ENCODE measurements at places on chromosomes 4 and X.
A peak's percentile ranks its signal among the peaks of the same experiment; 100 is the strongest.

DNA sequence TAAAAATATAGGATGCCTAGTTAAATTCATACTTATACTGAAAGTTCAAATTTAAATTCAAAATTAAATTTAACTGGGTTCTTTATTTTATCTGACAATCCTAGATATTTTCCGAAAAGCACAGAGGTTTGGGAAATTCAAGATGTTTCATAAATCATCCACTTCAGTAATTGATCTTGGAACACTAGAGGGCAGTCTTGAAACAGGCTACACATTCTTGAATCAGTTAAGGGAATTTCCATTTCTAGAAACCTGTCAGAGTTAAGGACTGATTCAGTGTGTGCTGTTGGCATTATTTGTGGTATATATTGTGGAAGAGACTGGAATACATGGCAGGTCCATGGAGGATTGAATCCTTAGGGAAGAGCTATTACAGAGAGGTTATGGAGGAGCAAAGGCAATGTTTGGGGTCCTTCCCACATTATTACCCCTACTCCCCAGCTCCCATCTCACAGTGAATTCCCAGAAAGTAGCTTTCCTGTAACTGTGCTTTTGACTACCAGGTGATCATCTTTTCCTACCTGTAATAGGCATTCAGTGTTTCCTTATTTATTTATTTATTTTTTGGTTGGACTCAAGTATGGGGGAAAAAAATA, 92.9 kb downstream of the EGF start:
- no peak for DNase-seq

GRCh38 chr4:16764622-16765021, 133.8 kb downstream of the LDB2 start:
- DNase-seq = no peak

GRCh38 chrX:14027036-14027435, 2.7 kb downstream of the GEMIN8 start:
- peak; percentile 42 for DNase-seq

- no peak for DNase-seq
These were observed 43.1 kb downstream of the PNMA5 start for GRCh38 chrX:152950786-152951185.

- peak; percentile 29 for DNase-seq
These were observed 3.1 kb downstream of the PDGFC start for GRCh38 chr4:156968479-156968984.

- no peak for DNase-seq
These were observed 14.7 kb upstream of the CLCN4 start for GRCh38 chrX:10142041-10142599.

- no peak for DNase-seq
These were observed 759.3 kb downstream of the FSTL5 start for GRCh38 chr4:161404346-161405110.

DNA sequence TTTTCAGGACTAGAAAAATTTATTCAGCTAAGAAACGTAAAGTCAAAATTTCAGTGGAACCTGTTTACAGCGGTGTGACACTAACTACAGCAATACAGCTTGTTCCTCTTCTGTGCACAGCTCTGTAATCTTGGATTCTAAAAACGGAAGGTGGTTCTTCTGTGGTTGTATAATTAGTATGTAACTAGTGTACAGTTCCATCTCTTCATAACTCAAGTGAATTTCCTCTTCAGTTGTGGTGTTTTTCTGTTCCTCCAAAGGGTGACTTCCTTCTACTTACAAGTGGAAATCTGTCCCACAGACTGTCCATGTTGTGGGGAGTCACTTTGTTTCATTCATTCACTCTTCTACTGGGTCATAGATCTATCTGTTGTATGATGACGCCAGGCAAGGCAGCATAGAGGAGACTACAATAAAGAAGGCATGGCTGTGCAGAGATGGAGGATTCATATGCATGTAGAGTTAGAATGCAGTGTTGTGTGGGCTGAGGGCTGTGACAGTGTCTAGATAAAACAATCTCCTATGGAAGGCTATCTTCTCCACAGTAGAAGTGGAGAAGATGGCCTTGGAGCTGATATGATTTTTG, 5.4 kb downstream of the DAPP1 start:
- DNase-seq = no peak

- no peak for DNase-seq
These were observed 33.5 kb downstream of the LIMCH1 start for GRCh38 chr4:41571422-41571821.

GRCh38 chr4:57147335-57148060, 37.3 kb upstream of the IGFBP7 start:
- DNase-seq = no peak

DNA sequence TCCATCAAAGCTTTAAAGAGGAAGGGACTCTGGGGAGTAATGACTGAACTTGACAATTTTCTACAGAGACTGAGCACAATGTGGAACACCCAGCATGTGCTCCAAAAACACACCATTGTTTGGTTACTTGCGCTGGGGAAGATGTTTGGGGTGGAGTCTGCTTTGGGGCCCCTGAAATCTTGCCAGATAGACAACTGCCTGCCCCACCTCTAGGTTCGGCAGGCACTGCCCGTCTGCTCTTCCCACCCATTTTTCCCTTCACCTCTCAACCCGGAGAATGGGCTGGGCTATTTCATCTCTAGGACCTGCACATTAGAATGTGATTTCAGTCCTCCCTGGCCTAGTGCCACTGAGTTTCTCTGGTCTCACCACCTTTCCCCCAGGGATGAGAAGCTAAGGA, 41.9 kb downstream of the TSC22D3 start:
- no peak for DNase-seq

DNA sequence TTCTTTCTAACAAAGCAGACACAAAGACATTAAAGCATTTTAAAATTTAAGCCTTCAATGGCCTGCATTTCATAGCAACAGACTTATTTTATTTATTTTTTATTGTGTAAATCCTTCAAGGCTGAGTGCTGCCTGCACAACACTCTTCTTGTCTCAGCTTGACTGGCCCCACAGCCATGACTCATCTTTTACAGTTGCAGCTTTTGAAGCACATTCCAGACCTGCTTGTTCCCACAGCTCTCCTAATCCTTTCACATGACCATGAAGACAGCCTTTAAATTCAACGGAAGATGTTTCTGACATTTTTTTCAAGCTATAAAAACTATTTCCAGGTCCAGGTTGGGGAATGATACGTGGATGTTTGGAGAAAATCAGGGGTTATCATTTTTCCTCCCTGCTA, 276.9 kb upstream of the TACR3 start:
- DNase-seq = no peak

DNA sequence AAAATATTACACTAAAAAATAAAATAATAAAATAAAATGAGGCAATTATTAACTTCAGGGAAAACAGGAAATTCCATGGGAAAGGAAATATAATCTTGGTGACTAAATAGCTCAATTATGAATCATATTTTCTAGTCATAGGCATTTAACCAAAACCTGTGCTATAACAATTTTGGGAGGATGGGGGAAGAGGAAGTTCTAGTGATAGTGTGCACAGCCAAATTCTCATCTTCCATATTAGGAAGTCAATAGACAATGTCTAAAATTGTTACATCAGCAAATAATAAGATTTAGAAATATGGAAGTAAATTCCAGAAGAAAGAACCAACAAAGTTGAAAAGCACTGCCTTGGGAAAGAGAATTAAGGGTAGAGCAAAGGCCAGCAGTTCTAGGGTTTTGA, 2.8 kb downstream of the AWAT2 start:
- no peak for DNase-seq

GRCh38 chrX:134738986-134739740, 80.9 kb upstream of the PLAC1 start:
- DNase-seq = no peak

DNA sequence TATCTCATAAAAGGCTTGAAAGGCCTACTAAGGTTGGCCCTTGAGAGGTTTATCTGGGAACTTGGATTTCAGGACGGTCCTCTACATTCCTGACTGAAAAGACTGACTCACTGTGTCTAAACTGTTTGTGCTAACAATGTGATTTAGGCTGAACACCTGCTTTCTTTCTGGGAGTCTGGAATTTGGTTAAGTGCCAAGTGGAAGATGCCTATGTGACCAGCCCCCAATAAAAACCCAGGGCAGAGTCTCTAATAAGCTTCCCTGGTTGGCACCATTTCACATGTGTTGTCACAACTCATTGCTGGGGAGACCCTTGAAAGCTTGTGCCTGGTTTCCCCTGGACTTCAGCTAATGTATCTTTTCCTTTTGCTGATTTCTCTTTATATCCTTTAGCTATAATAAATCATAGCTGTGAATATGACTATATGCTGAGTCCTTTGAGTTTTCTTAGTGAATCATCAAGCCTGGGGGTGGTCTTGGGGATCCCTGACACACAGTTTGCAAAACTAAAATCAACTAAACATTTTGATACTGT, 55.1 kb downstream of the GPR82 start:
- DNase-seq = no peak

DNA sequence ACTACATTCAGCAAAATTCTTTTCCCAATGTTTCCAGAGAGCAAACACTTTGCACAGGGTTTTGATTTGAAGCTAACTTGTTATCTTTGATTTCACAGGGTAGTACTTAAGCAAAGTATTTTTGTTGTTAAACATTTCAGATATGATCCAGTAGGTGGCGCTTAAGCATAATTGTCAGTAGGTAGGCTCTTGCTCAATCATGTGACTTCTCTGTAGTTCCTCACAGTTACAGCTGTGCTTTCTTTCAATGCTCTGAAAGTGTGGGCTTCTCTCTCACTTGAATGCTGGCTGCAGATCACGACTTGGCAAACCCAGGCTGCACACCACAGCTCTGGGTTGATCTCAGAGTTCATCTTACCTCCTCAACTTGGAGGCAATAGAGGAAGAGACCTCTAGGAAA, 1016.5 kb downstream of the SH3BGRL start:
- DNase-seq = peak; percentile 25

- DNase-seq = no peak
These were observed 29.9 kb downstream of the RBMX start for GRCh38 chrX:136850441-136851175.

GRCh38 chr4:54230484-54231418, 1.7 kb downstream of the PDGFRA start:
- no peak for DNase-seq

DNA sequence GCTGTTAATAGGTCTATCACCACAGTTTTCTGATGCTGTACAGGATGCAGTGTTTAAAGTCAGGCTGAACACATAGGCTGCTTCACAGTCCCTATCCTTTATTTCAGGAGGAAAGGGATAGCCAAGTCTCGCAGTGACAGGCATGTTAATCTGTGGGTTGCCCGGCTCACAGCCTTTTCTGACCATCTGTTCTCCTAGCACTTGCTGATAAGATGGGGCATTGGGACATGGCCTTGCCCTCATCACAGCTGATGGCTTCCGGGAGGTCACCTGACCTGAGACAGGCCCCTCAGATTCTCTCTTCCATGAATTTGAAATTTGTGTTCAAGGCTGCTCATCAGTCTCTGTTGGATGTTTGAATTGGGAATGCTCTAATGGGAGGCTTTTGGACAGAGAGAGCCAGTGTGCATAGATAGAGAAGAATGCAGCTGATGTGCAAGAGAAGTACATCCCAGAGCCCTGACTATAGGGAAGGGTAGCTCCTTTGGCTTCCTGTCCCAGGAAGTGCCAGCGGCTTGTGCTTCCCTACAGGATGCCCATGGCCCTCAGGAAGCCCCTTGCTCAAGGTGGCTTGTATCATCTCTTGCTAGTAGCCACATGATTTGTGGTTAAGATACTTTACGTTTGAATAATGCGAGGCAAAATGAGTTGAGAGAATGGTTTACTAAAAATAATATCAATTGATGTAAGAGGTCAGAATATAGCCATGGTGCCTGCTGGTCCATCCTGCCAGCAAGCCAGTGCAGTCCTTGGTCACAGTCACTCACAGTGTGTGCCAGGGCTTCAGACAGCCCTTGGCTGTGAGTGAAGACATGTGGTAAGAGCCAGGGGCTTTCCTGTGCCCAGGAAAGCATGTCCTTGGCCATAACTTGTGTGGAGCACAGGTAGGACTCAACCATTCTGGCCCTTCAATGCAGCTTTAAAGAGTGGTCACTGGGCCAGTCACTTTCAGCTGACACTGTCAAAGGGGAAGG, 88.6 kb downstream of the TSPAN7 start:
- DNase-seq = no peak

- no peak for DNase-seq
These were observed 195.3 kb downstream of the KCNIP4 start for GRCh38 chr4:21753084-21753760.

- no peak for DNase-seq
These were observed 37.8 kb downstream of the TET2 start for GRCh38 chr4:105184316-105184980.

- no peak for DNase-seq
These were observed 128.1 kb downstream of the KDM6A start for GRCh38 chrX:45001048-45001447.

- no peak for DNase-seq
These were observed 155.8 kb downstream of the NWD2 start for GRCh38 chr4:37400241-37400881.

DNA sequence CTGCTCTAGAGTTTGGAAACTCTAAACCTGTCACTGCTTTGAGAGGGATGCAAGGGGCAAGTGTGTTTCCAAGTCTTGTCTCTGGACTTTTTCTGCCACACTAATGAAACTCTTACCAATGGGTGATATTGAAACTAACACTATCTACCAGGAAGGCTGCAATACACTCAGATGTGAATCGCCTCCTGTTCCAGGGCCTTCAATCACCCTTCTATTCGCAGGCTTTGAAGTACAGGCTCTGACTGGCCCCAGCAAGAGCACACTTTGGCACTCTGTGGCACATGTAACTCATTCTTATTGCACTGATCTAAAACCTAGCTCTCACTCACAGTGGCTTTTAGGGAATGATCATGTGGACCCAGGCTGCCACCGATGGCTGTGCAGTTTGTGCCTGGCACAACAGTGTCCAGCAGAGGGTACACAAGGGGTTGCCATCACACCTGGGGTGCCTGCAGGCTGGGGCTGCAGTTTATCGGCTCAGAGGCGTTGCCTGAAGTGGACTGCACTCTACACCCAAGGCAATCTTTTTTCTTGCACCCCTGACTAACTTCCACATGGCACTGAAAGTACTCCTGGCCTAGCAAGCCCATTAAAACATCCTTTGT, 210.8 kb downstream of the MGST2 start:
- DNase-seq = no peak

DNA sequence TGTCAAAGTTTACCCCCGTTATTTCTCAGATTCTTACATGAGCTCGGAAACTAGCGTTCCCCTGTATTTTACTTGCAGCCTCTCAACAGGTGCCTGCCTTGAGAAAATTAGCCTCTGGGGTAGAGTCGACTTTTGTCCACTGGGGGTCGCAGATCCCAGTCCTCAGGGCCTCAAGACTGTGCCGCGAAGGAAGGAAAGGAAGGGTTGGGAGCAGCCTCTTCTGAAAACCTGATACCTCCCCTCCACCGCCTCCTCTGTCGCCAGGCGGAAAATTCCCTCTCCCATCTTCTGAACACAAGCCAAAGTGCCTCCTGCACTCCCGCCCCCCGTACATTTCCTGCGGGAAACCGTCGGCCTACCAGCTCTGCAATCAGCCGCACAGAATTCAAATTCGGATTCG, 44.4 kb upstream of the TMSB15B start:
- DNase-seq = peak; percentile 53

GRCh38 chrX:118644378-118644777, 83.0 kb upstream of the IL13RA1 start:
- no peak for DNase-seq

GRCh38 chrX:70806081-70806480, 102.4 kb downstream of the TEX11 start:
- no peak for DNase-seq

- DNase-seq = no peak
These were observed 150.8 kb downstream of the RBMX2 start for GRCh38 chrX:130552444-130553073.

GRCh38 chrX:115089419-115089818, 72.0 kb upstream of the IL13RA2 start:
- DNase-seq = no peak
